HFFc6 (cell line): ENCODE measurements at places on chromosomes 2 and 18.
A peak's percentile ranks its signal among the peaks of the same experiment; 100 is the strongest.

GRCh38 chr2:27953077-27953476, 62.5 kb downstream of the BABAM2 start:
- no peak for DNase-seq

DNA sequence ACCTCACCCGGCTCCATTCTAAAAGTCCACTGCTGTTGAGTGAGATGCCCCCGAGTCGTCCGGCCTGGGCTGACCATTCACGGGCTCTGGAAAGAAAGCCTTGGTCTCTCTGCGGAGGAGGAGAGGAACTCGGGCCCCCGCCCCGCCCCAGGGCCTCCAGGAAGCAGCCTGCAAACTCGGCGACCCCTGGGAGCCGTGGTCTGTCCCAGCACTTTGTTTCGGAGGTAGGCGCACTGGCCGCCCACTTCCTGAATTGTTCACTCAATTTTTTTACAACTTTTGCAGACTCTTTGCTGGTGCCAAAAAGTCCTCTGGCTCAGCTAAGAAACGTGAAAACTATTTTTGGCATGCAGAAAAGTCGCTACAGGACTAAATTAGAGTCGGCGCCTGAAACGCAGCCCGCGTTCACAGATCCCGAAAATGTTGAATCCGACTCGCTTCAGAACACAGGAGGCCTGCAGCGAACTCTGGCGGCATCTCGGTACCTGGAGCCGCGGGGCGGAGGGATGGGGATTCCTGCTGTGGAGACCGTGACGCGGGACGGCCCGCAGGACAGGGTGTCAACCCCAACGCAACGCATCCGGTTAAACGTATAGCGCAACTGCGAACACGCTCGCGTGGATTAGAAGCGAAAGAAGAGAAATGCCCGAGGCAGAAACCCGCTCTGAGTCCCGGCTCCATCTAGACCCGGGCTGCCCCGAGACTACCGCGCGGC, 1.5 kb downstream of the PXDN start:
- DNase-seq, result peak; percentile 92

- DNase-seq, result no peak
These were observed 141.7 kb downstream of the DIS3L2 start for GRCh38 chr2:232103140-232103737.

DNA sequence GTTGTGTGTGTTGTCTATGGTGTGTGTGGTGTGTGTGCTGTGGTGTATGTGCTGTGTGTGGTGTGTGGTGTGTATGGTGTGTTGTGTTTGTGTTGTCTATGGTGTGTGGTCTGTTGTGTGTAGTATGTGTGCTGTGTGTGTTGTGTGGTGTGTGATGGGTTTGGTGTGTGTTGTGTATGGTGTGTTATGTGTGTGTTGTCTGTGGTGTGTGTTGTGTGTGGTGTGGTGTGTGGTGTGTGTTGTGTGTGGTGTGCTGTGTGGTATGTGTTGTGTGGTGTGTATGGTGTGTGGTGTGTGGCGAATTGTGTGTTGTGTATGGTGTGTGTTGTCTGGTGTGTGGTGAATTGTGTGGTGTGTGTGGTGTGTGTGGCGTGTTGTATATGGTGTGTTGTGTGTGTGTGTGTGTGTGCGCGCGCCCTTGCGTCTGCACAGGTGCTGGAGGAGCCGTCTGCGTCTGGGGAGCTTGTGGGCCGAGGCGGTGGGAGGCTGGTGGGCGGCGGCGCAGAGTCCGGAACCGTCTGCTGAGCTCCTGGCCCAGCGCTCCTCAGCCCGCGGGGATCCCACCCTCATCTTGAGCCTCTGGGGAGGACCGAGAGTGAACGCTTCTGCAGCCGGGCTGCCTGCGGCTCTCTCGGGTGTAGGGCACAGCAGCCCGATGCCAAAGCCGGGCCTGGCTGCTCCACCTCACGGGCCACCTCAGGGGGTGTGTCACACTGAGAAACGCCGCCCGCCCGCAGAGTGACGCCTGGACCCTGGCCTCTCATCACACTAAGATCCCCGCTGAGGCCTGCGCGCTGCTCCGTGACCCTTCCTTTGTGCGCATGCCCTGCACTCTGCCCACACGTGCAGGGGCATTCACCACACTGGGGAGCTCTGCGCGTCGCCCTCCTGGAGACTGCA, 8.8 kb upstream of the ADI1 start:
- DNase-seq, result no peak

GRCh38 chr18:10661317-10661716, 135.5 kb downstream of the NAPG start:
- DNase-seq, result no peak

DNA sequence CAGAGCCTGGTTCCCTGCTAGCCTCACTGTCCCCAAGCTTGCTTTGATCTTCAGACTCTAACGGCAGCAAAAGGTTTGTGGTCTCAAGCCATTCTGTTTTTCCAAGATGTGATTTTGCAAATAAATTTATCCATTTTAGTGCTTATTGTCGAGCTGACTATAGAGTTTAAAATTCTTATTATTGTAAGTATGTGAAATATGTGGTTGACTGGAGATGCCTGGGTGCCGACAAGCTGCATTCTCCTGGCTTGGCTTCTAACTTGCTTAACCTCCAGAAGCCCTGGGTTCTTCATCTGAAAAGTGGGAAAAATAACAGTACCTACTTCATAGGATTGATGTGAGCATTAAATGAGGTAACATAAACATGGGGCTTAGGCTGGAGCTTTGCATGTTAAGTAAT, 9.9 kb upstream of the EDAR start:
- peak; percentile 6 for DNase-seq

GRCh38 chr2:65527451-65528240, 95.2 kb upstream of the SPRED2 start:
- no peak for DNase-seq

DNA sequence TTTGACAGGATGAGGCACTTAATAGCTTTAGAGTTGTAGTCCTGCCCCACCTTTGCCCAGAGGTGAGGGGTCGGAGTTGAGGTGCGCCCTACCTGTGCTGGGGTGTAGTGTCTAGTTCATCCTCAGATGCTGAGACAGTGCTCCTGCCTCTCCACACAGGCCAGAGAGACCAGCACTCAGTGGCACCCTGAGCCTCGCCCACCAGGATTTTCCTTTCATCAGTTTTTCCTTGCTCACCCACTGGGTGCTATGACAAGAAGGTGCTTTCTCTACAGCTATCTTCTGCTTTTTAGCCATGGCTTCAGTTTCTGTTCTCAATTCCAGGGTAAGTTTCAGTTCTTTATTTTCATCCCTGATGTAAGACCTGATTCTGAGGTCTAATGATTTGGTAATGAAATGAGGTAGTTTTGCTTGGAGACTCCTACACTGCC, 16.8 kb upstream of the TMEM131 start:
- no peak for DNase-seq

DNA sequence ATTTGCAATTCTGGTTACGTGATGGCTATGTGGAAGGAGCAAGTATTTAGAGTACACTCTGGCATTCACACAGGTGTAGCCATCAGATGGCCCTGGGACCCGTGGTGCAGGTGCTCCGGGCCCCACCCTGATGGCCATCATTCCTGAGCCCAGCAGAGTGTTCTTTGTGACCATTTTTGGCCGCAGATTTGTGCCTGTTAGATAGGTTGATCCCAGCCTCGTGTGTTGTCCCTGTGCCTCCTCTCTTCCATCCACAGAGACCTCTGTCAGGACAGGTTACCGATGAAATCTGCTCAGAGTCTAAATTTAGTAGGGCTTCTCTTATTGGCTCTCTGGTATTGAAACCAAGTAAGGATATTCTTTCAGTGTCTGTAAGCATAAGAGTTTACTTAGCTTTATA, 33.9 kb downstream of the MAPRE2 start:
- no peak for DNase-seq

GRCh38 chr2:130884503-130884902, 47.8 kb downstream of the ARHGEF4 start:
- no peak for DNase-seq

- no peak for DNase-seq
These were observed 61.4 kb upstream of the KIF5C start for GRCh38 chr2:148813603-148814065.

- no peak for DNase-seq
These were observed 370.0 kb downstream of the SLC4A3 start for GRCh38 chr2:219997341-219997851.

DNA sequence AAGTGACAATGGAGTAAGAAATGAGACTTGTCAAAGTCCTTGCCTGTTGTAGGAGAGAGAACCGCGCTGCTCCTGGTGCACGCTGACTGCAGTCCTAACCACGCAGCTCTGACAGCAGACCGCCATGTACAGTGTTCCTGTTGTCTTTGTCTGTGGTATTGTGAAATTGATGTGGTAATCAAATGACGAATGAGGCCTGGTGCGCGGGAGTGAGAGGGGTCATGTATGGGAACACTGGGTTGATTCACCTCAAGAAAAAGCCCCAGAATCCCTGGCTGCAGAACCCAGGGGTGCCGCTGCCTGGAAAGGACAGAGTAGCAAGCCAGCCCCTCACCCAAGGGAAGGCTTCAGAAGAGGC, 64.0 kb downstream of the INPP4A start:
- DNase-seq, result no peak

- DNase-seq, result no peak
These were observed 14.8 kb downstream of the ASB1 start for GRCh38 chr2:238441262-238442114.

GRCh38 chr18:79283131-79283810, 112.5 kb upstream of the NFATC1 start:
- no peak for DNase-seq

DNA sequence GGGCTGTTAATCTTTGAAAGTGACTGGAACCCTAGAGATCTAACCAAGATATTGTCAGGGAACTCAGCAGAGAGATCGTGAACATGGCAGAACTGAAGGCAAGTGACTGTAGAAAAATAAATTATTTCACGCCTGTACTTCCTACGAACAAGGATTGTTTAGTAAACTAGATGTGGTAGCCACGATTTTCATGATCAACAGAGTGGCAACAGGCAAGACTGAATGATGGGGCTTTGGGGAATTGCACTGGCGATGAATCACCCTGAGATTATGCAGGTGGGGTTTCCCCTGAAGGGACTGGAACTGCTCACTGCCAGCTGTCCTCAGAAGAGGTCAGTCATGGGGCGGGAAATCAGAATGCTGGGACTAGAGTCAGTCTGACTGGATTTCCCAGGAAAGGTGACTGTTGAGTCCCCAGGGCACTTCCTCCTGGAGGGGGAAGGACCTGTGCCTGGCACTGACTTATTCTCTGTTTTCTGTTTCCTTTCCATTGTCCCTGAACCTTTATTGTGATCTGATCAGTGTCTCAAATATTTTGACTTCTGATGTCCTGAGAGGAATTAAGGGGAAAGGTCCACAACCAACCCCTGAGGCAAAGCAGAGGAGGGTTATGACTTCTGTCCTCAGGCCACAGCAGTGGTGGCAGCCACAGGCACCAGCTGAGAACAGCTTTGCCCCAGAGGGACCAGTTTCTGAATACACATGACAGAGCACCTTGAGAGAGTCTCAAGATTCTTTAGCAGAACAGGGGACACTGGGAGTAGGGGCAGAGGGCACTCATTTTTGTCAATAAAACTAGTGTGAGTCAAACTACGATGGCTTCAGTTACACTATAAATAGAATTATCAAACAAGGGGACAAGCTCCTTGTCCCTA, 70.0 kb downstream of the NAB1 start:
- DNase-seq, result peak; percentile 43

GRCh38 chr18:78607221-78607620, 372.4 kb upstream of the SALL3 start:
- no peak for DNase-seq

GRCh38 chr2:135258193-135258592, 206.1 kb downstream of the RAB3GAP1 start:
- DNase-seq, result no peak

DNA sequence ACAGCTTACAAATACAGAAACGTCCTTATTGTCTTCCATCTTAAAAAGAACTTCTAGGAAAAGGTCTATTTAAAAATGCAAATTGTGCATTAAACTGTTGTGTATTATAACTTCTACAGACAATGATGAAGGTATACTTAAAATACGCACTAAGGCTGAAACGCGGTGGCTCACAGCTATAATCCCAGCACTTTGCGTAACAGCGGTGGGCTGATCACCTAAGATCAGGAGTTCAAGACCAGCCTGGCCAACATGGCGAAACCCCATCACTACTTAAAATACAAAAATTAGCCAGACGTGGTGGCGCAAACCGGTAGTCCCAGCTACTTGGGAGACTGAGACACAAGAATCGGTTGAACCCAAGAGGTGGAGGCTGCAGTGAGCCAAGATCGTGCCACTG, 4.9 kb downstream of the CUL3 start:
- DNase-seq, result no peak

GRCh38 chr2:29611850-29612249, 309.5 kb downstream of the ALK start:
- no peak for DNase-seq

- peak; percentile 36 for DNase-seq
These were observed 32.0 kb downstream of the SULT1C4 start for GRCh38 chr2:108409768-108410167.

DNA sequence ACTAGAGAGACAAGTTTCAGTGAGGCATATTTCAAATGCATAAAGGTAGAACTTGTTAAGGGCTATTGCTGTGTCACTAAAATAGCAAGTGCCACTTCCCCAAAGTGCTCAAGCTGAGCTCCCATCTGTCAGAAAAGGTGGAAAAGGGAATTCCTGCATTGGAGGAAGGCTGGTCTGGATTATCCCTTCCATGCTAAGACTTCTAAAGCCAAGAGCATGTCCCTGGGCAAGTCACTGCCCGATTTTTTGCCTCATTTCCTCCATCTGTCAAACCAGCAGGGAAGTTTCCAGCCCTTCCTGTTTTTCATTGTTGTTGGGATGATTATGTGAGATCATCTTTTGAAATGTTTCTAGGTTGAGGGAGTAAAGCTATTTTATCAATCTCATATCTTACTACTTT, 175.5 kb downstream of the SETBP1 start:
- DNase-seq, result no peak

DNA sequence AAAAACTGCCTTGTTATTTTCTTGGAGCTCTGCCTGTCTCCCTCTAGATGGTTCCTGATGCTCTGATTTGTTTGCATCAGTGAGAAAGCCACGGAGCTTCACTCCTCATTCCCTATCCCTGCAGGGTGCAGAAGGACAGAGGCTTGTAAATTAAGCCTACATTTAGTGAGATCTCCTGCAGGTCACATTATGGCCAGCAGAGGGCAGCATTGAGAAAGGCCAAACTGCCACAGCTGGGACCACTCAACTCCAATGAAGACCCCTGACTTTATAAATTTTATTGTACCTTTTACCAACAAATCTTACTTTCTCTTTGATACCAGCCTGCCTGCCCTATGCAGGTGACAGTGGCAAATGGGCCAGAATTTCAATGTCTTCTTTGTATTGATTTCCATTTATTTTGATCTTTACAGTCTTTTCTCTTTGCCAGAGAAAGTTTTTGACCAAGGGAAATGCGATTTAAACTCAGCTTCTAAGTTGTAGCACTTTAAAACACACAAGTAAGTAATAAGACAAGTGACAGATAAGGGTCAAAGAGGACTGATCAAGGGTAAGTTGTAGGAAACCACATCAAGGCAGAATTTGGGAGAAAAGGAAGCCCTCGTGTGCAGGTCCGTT, 1029.1 kb upstream of the KLHL29 start:
- DNase-seq, result no peak
